Bladder microvascular endothelial cell (primary cell): ENCODE measurements at places on chromosomes 13 and 19. TPM values are rescaled to one million over a fixed set of nuclear protein-coding genes. Genes with fewer than 3 reads are reported as not detected.

ATP1A3 gene
- under 0.01 TPM in 1 of 2 replicates, not detected in the other for total RNA-seq

IZUMO2 gene
- total RNA-seq, result not detected in 2 replicates

SPTBN4 gene
- 0.06 TPM in 1 of 2 replicates, not detected in the other for total RNA-seq

LILRA5 gene
- not detected in 2 replicates for total RNA-seq

KRTDAP gene
- total RNA-seq, result not detected in 2 replicates

PNMA8A gene
- total RNA-seq, result 0.19 TPM in 1 of 2 replicates, not detected in the other

ZNF575 gene
- total RNA-seq, result 0.06 and 0.16 TPM in 2 replicates

HCN2 gene
- 0.32 and 1.8 TPM in 2 replicates for total RNA-seq

TTC9B gene
- total RNA-seq, result not detected in 2 replicates

ADGRE1 gene
- not detected in 2 replicates for total RNA-seq

RYR1 gene
- not detected in 2 replicates for total RNA-seq
